ENCODE measurements at places on chromosomes 7 and 10. TPM values are rescaled to one million over a fixed set of nuclear protein-coding genes. Genes with fewer than 3 reads are reported as not detected.

The OR9A2 gene
- total RNA-seq, result not detected

The ANKRD1 gene
- 1.4 TPM for total RNA-seq

The PCDH15 gene
- total RNA-seq, result not detected

The TUBB8 gene
- not detected for total RNA-seq

The ABCA13 gene
- total RNA-seq, result 4.9 TPM

The PRSS37 gene
- total RNA-seq, result not detected

The HOXA2 gene
- total RNA-seq, result not detected

The RARRES2 gene
- not detected for total RNA-seq

The NME8 gene
- not detected for total RNA-seq

The RNF148 gene
- under 0.01 TPM for total RNA-seq

The FKBP6 gene
- not detected for total RNA-seq

The VIPR2 gene
- total RNA-seq, result not detected

The JAZF1 gene
- 0.34 TPM for total RNA-seq

The RGR gene
- not detected for total RNA-seq

The FFAR4 gene
- total RNA-seq, result not detected

The EEF1AKMT2 gene
- total RNA-seq, result 15.4 TPM

The CLDN12 gene
- 71.8 TPM for total RNA-seq

The TMEM60 gene
- total RNA-seq, result 10.6 TPM

The NUP42 gene
- 53.9 TPM for total RNA-seq

The AKR1C8 gene
- total RNA-seq, result not detected

The ST8SIA6 gene
- total RNA-seq, result 0.85 TPM

The TSPAN33 gene
- 2.4 TPM for total RNA-seq

The NPC1L1 gene
- under 0.01 TPM for total RNA-seq

The TMEM270 gene
- not detected for total RNA-seq

The ERVW-1 gene
- total RNA-seq, result not detected

The ZP3 gene
- total RNA-seq, result 19.4 TPM

The IGF2BP3 gene
- total RNA-seq, result 28.4 TPM

The NEURL1 gene
- total RNA-seq, result 1.6 TPM

The CDHR3 gene
- 1.9 TPM for total RNA-seq

The NOD1 gene
- total RNA-seq, result 7.8 TPM

The AGBL3 gene
- total RNA-seq, result 1.0 TPM

The SUN3 gene
- total RNA-seq, result 1.4 TPM

The VOPP1 gene
- 88.0 TPM for total RNA-seq

The LRRC4 gene
- total RNA-seq, result 1.4 TPM

The HECW1 gene
- total RNA-seq, result not detected

The SPOCK2 gene
- total RNA-seq, result 0.34 TPM

The FAM25C gene
- 13.7 TPM for total RNA-seq

The KEL gene
- total RNA-seq, result not detected

The NOS3 gene
- 0.14 TPM for total RNA-seq

The AKR1C4 gene
- not detected for total RNA-seq

The FKBP14 gene
- total RNA-seq, result 31.5 TPM

The TFEC gene
- total RNA-seq, result under 0.01 TPM

The GPR26 gene
- under 0.01 TPM for total RNA-seq

The ADIRF gene
- 63.6 TPM for total RNA-seq

The ASZ1 gene
- total RNA-seq, result not detected

The CC2D2B gene
- 0.14 TPM for total RNA-seq

The IQUB gene
- total RNA-seq, result under 0.01 TPM
